A549 treated with GW870086 at 1 μM for 4 hours (cell line): ENCODE measurements at places on chromosomes 7 and 10. TPM values are rescaled to one million over a fixed set of nuclear protein-coding genes. Genes with fewer than 3 reads are reported as not detected.

MMRN2 gene
- 0.63 to 1.9 TPM (median 0.89 TPM) in 5 replicates for total RNA-seq

HYCC1 gene
- total RNA-seq: 13.5 to 30.2 TPM (median 24.9 TPM) in 5 replicates

BHLHA15 gene
- 0.33 to 0.94 TPM (median 0.54 TPM) in 5 replicates for total RNA-seq

SEC24C gene
- 51.4 to 59.2 TPM (median 56.1 TPM) in 5 replicates for total RNA-seq

COL28A1 gene
- 0.54 to 1.0 TPM (median 0.59 TPM) in 5 replicates for total RNA-seq

CYP2C18 gene
- 0.05 to 0.08 TPM (median 0.07 TPM) in 3 of 5 replicates, not detected in the others for total RNA-seq

ZNF479 gene
- total RNA-seq: not detected in 5 replicates

ZNF804B gene
- not detected in 5 replicates for total RNA-seq

LIPK gene
- not detected in 5 replicates for total RNA-seq

TBC1D12 gene
- 4.6 to 5.9 TPM (median 5.4 TPM) in 5 replicates for total RNA-seq

CYP26A1 gene
- 2.0 to 3.1 TPM (median 2.5 TPM) in 5 replicates for total RNA-seq

ENO4 gene
- total RNA-seq: 0.13 to 0.54 TPM (median 0.18 TPM) in 4 of 5 replicates, not detected in the other

TRIM50 gene
- total RNA-seq: 0.08 TPM in 1 of 5 replicates, not detected in the others

ITGA8 gene
- not detected in 5 replicates for total RNA-seq

CCDC3 gene
- 0.86 to 1.3 TPM (median 0.91 TPM) in 5 replicates for total RNA-seq

RSU1 gene
- total RNA-seq: 76.5 to 88.7 TPM (median 80.0 TPM) in 5 replicates

HSPA12A gene
- 9.3 to 12.5 TPM (median 11.2 TPM) in 5 replicates for total RNA-seq

GIMAP6 gene
- total RNA-seq: not detected in 5 replicates

FEZF1 gene
- total RNA-seq: not detected in 5 replicates

CYP26C1 gene
- total RNA-seq: not detected in 5 replicates

COMTD1 gene
- 37.6 to 57.8 TPM (median 56.9 TPM) in 5 replicates for total RNA-seq

MDFIC gene
- 13.8 to 25.2 TPM (median 22.7 TPM) in 5 replicates for total RNA-seq

PAX4 gene
- total RNA-seq: not detected in 5 replicates

MOGAT3 gene
- not detected in 5 replicates for total RNA-seq

PNLIPRP2 gene
- 0.09 TPM in 1 of 5 replicates, not detected in the others for total RNA-seq

ASZ1 gene
- not detected in 5 replicates for total RNA-seq

HMX2 gene
- 0.14 to 0.25 TPM in 2 of 5 replicates, not detected in the others for total RNA-seq

WIPF3 gene
- 0.35 to 0.84 TPM (median 0.61 TPM) in 5 replicates for total RNA-seq

PITRM1 gene
- 78.1 to 83.6 TPM (median 81.4 TPM) in 5 replicates for total RNA-seq
